ENCODE measurements at places on chromosomes 3 and 15. TPM values are rescaled to one million over a fixed set of nuclear protein-coding genes. Genes with fewer than 3 reads are reported as not detected.

The MME gene
- total RNA-seq: 84.4 TPM

The RLBP1 gene
- not detected for total RNA-seq

The APOD gene
- 67.7 TPM for total RNA-seq

The GAP43 gene
- total RNA-seq: 4.9 TPM

The SNTN gene
- not detected for total RNA-seq

The DPPA4 gene
- not detected for total RNA-seq

The PLSCR2 gene
- total RNA-seq: not detected

The RNF123 gene
- total RNA-seq: 14.2 TPM

The HCN4 gene
- not detected for total RNA-seq

The SNX22 gene
- 0.06 TPM for total RNA-seq

The ZNF770 gene
- 18.7 TPM for total RNA-seq

The CHRNB4 gene
- not detected for total RNA-seq

The PPARG gene
- 60.0 TPM for total RNA-seq

The CLSTN2 gene
- 5.6 TPM for total RNA-seq

The ZFYVE19 gene
- 19.2 TPM for total RNA-seq

The LTF gene
- total RNA-seq: not detected

The CDHR4 gene
- not detected for total RNA-seq

The ACKR4 gene
- total RNA-seq: 0.29 TPM

Data from cardiac ventricle fibroblast (primary cell).